ENCODE measurements at places on chromosomes 7 and 10. TPM values are rescaled to one million over a fixed set of nuclear protein-coding genes. Genes with fewer than 3 reads are reported as not detected.

C10orf143 gene
- 4.4 TPM for total RNA-seq

ACSM6 gene
- not detected for total RNA-seq

GPR85 gene
- total RNA-seq = not detected

- DNase-seq = no peak
Measured at GRCh38 chr10:131936294-131936693, 35.5 kb downstream of the PPP2R2D start.

DNA sequence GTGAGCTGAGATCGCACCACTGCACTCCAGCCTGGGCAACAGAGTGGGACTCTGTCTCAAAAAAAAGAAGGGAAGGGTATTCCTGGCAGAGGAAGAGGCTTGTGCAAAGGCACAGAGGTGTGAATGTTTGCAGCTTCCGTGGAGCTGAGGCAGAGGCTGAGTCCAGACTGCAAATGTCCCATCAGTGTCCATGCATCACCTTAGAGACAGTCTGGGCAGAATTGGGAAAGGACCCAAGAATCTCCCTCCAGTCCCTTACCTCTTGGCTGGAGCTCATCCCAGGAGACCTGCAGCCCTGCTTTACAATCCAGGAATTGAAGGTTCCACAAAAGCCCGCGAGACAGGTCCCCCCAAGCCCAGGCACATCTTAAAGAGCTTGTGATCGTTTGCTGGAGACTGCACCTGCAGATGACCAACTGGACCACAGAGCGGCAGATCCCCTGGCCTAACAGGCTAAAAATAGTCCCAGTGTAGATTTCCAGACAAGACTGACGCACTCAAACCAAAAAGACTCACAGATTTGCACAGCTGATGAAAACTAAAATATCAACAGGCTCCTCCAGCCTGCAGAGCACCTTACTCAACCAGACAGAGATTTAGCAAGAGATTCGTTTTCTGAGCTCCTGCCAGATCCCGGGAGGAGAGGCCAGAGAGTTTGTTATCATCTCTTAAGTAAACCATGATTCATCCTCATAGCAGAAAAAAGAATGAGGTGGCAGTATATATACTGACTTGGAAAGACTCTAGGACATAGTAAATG lies 22.9 kb upstream of the NANOS1 start:
- DNase-seq = no peak

GRCh38 chr10:47118326-47118725 lies 181.7 kb upstream of the GDF10 start:
- no peak for DNase-seq

- DNase-seq = peak; percentile 94
Measured at GRCh38 chr10:124717911-124718741, 26.1 kb downstream of the FAM53B start.

GRCh38 chr7:106423821-106424475 lies 139.2 kb upstream of the NAMPT start:
- DNase-seq = peak; percentile 33

DNA sequence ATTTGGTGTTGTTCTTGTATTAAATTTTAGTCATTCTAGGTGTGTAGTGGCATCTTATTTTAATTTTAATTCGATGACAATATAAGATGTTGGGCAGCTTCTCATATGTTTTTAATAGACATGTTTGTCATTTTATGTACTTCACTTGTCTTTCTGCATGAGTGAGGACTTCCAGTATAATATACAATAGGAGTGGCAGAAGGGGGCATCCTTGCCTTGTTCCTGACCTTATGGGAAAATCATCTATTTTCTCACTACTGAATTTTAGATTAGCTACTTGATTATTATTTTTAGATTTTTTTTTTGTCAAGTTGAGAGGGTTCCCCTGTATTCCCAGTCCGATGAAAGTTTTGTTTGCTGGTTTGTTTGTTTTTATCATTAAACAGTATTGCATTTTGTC lies 495.2 kb upstream of the GRM3 start:
- DNase-seq = no peak

- DNase-seq = no peak
Measured at GRCh38 chr7:7966141-7966734, 2.4 kb upstream of the GLCCI1 start.

- DNase-seq = no peak
Measured at GRCh38 chr10:116636976-116637375, 16.2 kb downstream of the PNLIPRP2 start.

DNA sequence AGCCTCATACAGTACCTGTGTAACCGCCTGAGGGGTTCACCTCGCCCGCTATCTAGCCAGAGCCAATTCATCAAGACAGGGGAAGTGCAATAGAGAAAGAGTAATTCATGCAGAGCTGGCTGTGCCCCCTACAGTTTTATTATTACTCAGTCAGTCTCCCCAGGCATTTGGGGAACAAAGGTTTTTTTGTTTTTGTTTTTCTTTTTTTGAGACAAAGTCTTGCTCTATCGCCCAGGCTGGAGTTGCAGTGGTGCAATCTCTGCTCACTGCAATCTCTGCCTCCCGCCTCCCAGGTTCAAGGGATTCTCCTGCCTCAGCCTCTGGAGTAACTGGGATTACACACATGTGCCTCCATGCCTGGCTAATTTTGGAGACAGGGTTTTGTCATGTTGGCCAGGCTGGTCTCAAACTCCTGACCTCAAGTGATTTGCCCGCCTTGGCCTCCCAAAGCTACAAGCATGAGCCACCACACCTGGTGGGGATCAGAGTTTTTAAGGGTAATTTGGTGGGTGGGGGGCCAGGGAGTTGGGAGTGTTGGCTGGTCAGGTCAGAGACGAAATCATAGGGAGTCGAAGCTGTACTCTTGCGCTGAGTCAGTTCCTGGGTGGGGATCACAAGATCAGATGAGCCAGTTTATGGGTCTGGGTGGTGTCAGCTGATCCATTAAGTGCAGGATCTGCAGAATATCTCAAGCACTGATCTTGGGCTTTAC lies 116.5 kb downstream of the MARCHF5 start:
- DNase-seq = no peak

All from activated CD8-positive, alpha-beta T cell treated with anti-CD3 and anti-CD28 coated beads for 36 hours (primary cell).